AG10803 (cell line): ENCODE measurements at places on chromosomes 6 and 20.

DNA sequence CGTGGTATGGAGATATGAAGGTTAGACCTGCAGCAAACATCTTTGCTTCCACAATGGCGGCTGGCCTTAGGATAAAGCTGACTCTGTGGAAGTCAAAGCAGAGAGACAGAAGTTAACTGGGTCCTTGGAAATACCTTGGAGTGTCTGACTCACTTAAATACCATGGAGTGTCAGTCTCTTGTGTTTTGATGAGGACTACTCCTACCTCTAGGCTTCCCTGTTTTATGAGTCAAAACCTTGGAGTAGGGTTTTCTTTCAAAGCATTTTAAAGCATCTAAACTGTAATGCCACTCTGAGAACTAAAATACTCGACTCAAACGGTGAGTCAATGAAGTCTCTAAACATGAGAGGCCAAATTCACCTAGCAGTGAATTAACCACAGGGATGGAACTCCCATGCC is 329.1 kb downstream of the SAMD5 start:
- no peak for DNase-seq

- DNase-seq, result no peak
These were observed 88.8 kb downstream of the ADAT2 start for GRCh38 chr6:143361536-143362191.

DNA sequence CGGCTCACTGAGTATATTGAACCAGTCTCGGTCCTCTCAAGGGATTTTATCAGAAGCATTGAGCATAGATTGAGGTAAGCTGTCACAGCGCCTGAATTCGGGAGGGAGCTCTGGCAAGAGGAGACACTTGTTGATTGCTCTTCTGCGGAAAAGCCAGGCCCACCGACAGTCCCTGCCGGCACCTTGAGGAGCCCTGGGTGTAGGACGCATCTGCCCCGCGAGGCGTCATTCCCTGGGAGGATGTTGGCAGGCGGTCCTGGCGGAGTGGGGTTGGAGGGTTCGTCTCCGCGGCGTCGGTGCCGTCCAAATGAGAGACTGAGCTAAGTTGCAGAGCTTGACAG is 843 bp downstream of the FBXO9 start:
- peak; percentile 35 for DNase-seq

GRCh38 chr20:34065260-34065659 is 46.8 kb downstream of the EIF2S2 start:
- peak; percentile 66 for DNase-seq

- no peak for DNase-seq
These were observed 73.9 kb downstream of the RAMACL start for GRCh38 chr6:166512567-166512966.

- DNase-seq, result no peak
These were observed 29.3 kb downstream of the PYGB start for GRCh38 chr20:25277051-25277801.

GRCh38 chr6:74366634-74367033 is 670.6 kb downstream of the CD109 start:
- DNase-seq, result no peak

DNA sequence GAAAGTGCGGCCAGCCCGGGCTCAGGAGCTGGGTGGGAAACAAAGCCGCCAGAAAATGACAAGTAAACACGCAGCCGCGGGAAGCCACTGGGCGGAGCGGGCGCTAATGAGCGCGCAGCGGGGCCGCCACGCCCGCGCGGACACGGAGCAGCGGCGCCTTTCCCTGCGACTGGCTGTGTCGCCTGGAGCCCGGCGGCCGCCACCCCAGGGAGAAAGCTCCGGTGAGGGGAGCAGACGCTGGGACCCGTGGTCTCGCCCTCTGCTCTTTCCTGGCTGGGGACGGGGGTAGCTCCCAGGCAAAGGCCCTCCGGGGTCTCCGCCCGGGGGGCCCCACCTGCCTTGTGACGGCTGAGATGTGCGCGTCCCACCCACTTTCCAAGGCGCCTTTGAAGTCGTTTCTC is 54.9 kb downstream of the PRR18 start:
- DNase-seq, result no peak

GRCh38 chr6:64233746-64234145 is 598.1 kb downstream of the PHF3 start:
- no peak for DNase-seq

GRCh38 chr6:100457311-100457990 is 7.3 kb downstream of the SIM1 start:
- DNase-seq, result no peak
